ENCODE measurements at places on chromosomes 4 and X.

GRCh38 chr4:158259955-158260575 lies 49.8 kb downstream of the TMEM144 start:
- peaks cover 9% of the 10 kb centered on the region for H3K4me1 ChIP-seq
- no peak for DNase-seq
- H3K27ac ChIP-seq: no peak overlapping the region
- no peak overlapping the region for H3K4me3 ChIP-seq

DNA sequence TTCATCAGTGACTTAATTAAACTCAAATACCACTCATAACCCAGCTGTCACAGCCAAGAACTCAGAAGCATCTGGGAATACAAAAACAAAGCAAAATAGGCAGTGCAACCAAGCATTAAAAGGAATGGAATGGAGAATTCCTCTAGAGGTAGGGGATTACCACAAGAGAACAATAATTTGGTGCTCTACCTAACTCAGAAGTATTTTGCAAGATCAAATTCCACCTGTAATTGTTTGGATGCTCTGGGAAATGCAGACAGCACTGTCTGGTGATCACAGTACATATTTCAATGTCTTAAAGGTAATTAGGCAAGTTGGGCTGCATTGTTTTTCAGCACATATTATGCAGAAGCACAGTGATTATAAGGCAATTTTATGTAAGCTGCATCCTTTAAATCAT lies 547.5 kb downstream of the TRAM1L1 start:
- H3K27ac ChIP-seq: no peak overlapping the region
- no peak for DNase-seq
- no peaks in the 10 kb centered on the region for H3K27me3 ChIP-seq
- H3K36me3 ChIP-seq: no peaks in the 10 kb centered on the region

DNA sequence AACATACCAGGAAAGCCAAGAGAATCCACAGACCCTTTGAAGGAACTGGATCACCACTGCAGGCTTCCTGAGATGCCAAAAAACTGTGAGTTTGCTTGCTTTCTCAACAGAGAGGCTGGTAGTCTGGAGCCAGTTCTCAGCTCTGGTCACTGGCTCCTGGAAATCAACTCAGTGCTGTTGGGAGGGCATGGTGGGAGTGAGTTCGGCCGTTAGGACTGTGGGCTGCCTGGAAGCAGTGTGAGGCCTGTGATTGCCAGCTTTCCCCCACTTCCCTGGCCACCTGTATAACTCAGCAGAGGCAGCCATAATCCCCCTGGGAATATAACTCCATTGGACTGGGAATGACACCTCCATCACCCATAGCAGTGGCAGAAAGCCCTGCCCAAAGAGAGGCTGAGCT lies 122.0 kb upstream of the FSTL5 start:
- no peak for DNase-seq
- no peak overlapping the region for H3K27ac ChIP-seq
- no peaks in the 10 kb centered on the region for H3K27me3 ChIP-seq

DNA sequence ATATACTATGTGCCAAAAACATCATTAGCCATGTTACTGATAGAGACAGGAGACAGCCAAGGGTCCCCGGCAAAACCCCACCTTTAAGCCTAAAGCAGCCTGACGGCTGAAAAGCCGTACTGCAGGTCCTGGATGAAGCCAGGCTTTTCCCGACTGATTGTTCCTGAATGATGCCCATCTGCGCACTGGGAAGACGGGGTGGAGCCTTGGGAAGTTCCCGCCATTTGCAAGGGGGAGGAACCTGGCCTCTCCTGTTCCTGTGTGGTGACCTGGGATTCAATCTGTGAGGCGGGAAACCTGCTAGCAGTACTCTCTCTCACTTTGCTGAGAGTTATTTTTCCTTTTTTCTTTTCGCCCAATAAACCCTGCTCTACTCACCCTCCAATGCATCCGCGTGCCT lies 15.1 kb upstream of the CAMK2D start:
- no peaks in the 10 kb centered on the region for H3K4me1 ChIP-seq
- no peaks in the 10 kb centered on the region for H3K27me3 ChIP-seq
- DNase-seq: no peak
- H3K4me3 ChIP-seq: no peak overlapping the region
- peaks cover 4% of the 10 kb centered on the region for H3K36me3 ChIP-seq

DNA sequence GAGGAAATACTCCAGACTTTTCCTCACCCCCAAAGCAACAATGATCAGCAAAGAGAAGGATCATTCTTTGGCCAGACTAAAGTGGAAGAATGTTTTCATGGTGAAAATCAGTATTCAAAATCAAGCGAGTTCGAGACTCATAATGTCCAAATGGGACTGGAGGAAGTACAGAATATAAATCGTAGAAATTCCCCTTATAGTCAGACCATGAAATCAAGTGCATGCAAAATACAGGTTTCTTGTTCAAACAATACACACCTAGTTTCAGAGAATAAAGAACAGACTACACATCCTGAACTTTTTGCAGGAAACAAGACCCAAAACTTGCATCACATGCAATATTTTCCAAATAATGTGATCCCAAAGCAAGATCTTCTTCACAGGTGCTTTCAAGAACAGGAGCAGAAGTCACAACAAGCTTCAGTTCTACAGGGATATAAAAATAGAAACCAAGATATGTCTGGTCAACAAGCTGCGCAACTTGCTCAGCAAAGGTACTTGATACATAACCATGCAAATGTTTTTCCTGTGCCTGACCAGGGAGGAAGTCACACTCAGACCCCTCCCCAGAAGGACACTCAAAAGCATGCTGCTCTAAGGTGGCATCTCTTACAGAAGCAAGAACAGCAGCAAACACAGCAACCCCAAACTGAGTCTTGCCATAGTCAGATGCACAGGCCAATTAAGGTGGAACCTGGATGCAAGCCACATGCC lies 89.7 kb downstream of the TET2 start:
- DNase-seq: no peak
- H3K4me1 ChIP-seq: peaks cover 3% of the 10 kb centered on the region
- no peaks in the 10 kb centered on the region for H3K27me3 ChIP-seq
- no peak overlapping the region for H3K4me3 ChIP-seq
- no peak overlapping the region for H3K27ac ChIP-seq

DNA sequence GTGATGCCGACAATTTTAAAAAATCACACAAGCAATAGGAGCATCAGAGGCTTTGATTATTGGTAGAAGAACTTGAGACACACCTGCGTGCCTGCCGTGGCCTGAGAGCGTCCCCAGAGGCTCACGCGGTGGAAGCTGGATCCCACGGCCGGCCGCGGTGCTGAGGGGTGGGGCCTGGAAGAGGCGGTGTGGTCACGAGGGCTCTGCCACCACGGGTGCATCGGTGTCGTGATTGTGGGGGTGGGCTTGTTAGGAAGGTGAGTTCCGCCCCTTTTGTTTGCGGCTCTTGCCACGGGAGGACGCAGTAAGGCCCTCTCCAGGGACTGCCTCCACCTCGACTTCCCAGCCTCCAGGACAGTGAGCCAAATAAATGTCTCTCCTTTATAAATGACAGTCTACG lies 77.2 kb upstream of the ADRA2C start:
- no peaks in the 10 kb centered on the region for H3K4me1 ChIP-seq
- no peak overlapping the region for H3K4me3 ChIP-seq
- no peaks in the 10 kb centered on the region for H3K27me3 ChIP-seq
- DNase-seq: no peak
- H3K27ac ChIP-seq: no peak overlapping the region
- no peaks in the 10 kb centered on the region for H3K36me3 ChIP-seq

DNA sequence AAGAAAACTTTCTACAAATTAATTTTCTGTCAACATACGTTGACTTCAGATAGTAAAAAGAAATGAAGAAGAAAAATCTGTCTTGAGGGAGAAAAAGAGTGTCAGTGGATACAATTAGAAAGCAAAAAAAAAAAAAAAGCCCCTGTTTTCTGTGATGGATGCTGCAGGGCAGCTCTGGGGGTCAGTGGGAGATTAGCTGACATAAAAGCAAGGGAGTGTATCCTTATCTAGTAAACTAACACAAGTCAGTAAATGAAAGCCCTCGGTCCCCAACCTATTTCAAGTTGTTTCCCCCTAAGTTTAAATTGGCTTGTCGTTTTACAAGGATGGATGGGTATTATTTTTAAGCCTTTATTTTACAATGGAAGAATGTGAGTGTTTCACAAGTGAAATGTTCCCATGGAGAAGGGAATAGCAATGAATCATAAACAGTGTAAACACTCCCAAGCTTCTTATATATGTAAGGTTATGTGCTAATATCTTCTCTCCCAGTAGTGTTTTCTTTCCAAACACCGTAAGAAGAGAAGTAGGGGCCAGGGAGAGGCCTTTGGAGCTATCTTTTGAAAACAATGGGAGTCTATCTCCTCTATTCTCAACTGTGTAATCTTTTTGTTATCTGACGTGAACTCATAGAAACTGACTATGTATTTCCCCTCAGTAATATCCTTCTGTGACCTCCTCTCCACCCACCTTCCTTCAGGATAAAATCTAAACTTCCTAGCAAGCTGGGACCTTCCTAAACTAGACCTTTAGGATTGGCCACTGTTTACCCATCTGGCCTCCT lies 347.7 kb downstream of the FBXO8 start:
- no peaks in the 10 kb centered on the region for H3K36me3 ChIP-seq
- DNase-seq: no peak
- peaks cover 2% of the 10 kb centered on the region for H3K4me1 ChIP-seq
- no peak overlapping the region for H3K27ac ChIP-seq

- H3K36me3 ChIP-seq: no peaks in the 10 kb centered on the region
- DNase-seq: peak; percentile 51
- no peaks in the 10 kb centered on the region for H3K4me1 ChIP-seq
- H3K27me3 ChIP-seq: no peaks in the 10 kb centered on the region
- no peak overlapping the region for H3K4me3 ChIP-seq
- no peak overlapping the region for H3K27ac ChIP-seq
Measured at GRCh38 chr4:168942985-168943384, 67.1 kb downstream of the CBR4 start.

GRCh38 chr4:54625391-54625790 lies 32.4 kb upstream of the KIT start:
- no peaks in the 10 kb centered on the region for H3K36me3 ChIP-seq
- DNase-seq: no peak
- H3K27ac ChIP-seq: no peak overlapping the region

DNA sequence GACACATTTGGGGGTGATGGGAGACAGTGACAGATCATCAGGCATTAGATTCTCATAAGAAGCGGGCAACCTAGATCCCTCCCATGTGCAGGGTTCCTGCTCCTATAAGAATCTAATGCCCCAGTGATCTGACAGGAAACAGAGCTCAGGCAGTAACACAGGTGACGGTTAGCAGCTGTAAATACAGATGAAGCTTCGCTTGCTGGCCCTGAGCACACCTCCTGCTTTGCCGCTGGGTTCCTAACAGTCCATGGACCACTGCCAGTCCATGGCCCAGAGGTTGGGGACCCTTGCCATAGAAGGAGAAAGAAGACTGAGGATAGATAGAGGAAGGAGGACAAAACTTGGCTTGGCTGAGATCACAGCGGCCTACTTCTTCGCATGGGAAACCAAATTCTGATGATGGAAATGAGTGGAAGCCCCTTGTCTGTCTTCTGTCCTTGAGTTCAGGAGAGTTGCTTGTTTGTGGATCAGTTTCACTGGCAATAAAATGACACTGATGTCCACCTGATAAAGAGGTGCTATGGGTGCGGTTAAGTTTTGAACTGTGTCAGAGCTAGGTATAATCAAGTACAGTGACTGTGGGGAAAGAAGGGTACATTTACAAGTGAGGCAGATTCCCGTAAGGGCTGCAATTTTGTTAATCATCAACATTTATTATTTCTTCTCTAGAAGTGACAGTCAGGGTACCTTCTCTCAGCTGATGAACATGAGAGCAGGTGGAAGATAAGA lies 1.7 kb upstream of the TIFA start:
- H3K36me3 ChIP-seq: no peaks in the 10 kb centered on the region
- H3K4me1 ChIP-seq: peaks cover 2% of the 10 kb centered on the region
- peaks cover 5% of the 10 kb centered on the region for H3K27me3 ChIP-seq
- DNase-seq: no peak
- H3K4me3 ChIP-seq: no peak overlapping the region
- H3K27ac ChIP-seq: no peak overlapping the region

DNA sequence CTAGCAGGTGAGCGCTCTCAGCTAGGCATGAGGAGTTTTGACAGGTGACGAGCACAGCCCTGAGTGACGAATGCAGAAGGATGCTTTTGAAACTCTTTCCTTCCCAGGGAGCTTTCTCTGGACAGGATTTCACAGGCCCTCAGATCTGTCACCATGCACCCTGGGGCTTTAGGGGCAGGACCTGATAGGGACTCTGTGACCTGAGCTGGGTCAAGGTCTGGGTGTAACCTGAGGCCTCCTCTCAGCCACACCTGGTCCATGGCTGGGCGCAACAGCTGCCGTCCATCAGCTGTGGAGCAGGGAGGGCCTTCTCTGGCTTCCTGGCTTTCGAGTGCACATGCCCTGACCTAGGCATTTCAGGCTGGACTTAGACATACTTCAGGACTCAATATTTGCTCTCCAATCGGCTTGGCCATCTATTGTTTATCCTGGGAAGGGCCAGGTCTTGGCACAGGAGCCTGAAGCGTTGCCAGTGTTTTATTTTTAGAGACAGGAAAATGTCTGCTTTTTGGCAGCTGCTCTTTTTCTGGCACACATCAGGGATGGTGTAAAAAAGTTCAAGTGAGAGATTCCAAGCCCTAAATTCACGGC lies 56.4 kb downstream of the C4orf51 start:
- no peak for DNase-seq
- H3K27ac ChIP-seq: no peak overlapping the region
- no peaks in the 10 kb centered on the region for H3K36me3 ChIP-seq

DNA sequence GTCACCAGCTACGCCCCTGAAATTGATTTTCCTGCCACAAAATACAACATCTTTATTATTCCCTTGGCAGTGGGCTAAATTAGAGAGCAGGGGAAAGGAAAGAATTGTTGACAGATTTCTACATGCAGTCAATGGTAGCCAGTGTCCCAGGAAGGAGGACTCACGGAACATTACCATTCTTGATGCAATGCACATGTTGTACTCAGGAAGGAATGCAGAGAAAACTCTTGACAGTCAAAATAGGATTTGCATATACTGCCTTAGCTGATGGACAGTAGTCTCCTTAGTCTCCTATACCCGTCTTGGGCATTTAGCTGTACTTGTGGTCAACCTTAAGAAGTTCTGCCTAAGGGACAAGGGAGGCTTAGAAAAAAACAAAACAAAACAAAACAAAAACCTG lies 158.0 kb upstream of the GYPA start:
- H3K4me1 ChIP-seq: peaks cover 3% of the 10 kb centered on the region
- no peak overlapping the region for H3K4me3 ChIP-seq

DNA sequence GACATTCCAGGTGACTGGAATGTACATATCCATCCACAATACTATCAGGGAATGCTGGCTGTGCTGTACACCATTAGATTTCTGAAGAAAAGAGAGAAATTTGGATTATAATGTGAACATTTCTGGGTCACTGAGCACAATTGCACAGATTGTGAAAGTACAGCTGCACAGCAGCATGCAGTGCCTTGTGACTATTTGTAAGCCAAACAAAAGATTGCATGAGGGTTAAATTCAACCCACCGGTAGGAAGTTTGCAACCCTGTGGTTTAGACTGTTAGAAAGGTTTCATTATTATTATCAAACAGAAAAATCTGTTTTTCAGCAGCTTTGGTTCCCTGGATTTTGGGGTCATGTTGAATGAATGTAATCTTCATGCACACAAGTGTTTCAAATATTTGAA lies 24.5 kb downstream of the DDIT4L start:
- peaks cover 3% of the 10 kb centered on the region for H3K36me3 ChIP-seq
- no peaks in the 10 kb centered on the region for H3K27me3 ChIP-seq
- no peak overlapping the region for H3K4me3 ChIP-seq
- no peak for DNase-seq

GRCh38 chr4:47010912-47011446 lies 17.6 kb upstream of the GABRA4 start:
- no peak for DNase-seq
- no peaks in the 10 kb centered on the region for H3K36me3 ChIP-seq
- no peaks in the 10 kb centered on the region for H3K4me1 ChIP-seq
- no peak overlapping the region for H3K27ac ChIP-seq
- no peak overlapping the region for H3K4me3 ChIP-seq
- H3K27me3 ChIP-seq: no peaks in the 10 kb centered on the region
